ENCODE measurements at places on chromosomes 11 and 22.

- no peak for DNase-seq
Measured at GRCh38 chr22:36301851-36302250, 48.9 kb downstream of the APOL1 start.

DNA sequence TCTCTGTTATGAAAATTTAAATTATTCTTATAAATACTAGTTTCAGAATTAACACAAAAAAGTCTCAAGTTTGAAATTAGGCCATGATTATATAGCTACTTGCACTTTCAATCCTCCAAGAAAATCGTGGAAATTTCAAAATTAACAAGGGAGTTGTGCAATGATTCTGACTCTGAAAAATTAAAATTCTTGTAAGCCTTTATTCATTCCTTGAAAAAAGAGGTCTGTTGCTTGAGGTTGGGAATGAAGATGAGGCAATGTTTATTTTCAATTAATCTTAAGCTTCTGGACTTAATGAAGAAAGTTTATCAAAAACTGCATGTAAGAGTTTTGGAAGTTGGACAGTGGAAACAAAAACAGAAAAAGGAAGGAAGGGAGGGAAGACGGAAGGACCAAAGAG is 128.2 kb upstream of the FIBIN start:
- no peak for DNase-seq

GRCh38 chr22:26168330-26168851 is 871 bp upstream of the SEZ6L start:
- peak; percentile 38 for DNase-seq

- DNase-seq: peak; percentile 96
Measured at GRCh38 chr11:35617687-35618496, at the start of gene FJX1. TSS of gene FJX1 (plus strand) at chr11:35618460. CDS start at chr11:35618637, 177 bp downstream.

DNA sequence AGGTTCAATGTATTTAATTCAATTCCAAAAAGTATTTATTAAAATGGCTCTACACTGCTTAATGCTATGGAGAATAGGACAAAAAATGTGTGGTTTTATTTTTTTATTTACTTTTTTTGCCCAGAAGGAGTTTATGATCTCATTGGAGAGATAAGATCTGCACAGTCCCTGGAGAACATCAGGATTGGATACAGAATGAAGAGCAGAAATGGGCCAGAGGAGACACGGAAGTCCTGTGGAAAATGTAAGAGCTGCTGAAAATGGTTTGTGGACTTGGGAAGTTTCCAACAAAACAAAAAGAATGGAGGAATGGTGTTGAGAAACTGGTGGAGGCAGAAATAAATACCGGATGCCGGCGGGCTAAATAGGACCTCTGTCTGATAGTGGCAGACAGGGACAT is 554.6 kb downstream of the OPCML start:
- DNase-seq: no peak

DNA sequence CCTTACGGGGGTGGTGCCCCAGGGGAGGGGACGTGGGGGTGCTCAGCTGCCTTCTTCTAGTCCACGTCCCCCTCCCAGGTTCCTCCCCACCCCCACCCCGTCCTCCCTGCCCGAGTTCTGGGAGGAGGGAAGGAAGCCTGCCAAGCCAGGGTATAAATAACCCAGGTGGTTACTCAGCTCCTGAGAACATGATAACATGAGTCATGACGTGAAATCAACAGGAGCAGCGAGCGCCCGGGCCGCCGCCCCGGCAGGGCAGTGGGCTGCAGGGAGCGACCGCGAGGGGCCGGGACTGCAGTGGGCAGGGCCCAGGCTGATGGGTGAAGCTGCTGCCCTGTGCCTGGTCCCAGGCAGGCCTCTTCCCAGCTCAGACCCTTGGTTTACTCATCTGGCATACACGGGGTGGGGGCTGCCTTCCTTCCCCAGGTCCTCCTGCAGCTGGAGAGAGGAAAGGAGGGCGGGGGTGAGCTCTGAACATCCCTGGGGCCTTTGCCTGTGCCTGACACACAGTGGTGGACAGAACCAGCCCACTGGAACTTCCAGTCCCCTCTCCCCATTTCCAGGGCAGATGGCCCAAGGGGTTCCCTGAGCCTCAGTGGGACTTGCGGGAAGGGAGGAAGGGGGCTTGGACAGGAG is 8.8 kb upstream of the PDGFB start:
- no peak for DNase-seq
